Thoracic aorta (tissue), 2 donors: ENCODE measurements at places on chromosomes 11 and 22.

GRCh38 chr11:69799582-69799981 lies 19.6 kb downstream of the FGF3 start:
- DNase-seq, result no peak

DNA sequence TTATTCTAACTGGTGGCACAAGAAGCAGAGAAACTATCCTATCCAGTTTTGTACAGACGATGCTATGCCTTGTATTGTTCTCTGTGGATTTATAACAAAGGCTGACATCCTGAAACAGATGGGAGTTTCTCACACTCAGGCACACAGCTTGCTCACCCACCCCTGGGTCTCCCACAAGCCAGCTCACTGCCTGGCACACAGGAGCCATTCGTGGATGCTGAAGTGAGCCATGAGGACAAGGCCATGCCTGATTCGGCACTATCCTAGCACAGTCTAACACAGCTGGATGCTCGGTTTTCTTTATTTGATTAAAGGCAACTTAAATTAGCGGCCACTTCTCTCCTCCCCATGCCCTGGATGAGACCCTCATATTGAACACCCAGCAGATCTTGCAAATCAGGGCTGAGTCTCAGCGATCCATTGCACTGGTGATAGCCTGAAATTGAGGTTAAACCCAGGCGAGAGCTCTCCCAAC lies 25.7 kb upstream of the TMPRSS4 start:
- no peak for DNase-seq

- DNase-seq, result no peak
Measured at GRCh38 chr11:57427727-57428082, 784 bp upstream of the SLC43A3 start.

DNA sequence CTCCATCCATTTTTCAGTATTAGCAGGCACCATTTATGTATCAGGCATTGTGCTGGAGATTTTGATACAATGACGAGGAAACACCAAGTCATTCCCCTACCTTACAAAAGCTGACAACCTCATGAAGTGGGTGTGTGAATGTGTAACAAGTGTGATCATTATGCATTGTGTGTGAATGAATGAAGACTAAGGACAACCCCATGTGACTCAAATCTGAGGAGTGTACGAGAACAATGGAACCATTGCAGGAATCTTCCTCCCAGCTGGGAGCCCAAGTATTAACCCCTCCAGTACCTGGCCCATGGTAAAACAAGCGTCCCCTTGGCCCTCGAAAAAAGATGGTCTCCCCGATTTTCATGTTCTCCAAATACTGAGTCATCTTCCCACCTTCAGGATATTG lies 4.4 kb downstream of the CYB5R2 start:
- DNase-seq, result no peak

DNA sequence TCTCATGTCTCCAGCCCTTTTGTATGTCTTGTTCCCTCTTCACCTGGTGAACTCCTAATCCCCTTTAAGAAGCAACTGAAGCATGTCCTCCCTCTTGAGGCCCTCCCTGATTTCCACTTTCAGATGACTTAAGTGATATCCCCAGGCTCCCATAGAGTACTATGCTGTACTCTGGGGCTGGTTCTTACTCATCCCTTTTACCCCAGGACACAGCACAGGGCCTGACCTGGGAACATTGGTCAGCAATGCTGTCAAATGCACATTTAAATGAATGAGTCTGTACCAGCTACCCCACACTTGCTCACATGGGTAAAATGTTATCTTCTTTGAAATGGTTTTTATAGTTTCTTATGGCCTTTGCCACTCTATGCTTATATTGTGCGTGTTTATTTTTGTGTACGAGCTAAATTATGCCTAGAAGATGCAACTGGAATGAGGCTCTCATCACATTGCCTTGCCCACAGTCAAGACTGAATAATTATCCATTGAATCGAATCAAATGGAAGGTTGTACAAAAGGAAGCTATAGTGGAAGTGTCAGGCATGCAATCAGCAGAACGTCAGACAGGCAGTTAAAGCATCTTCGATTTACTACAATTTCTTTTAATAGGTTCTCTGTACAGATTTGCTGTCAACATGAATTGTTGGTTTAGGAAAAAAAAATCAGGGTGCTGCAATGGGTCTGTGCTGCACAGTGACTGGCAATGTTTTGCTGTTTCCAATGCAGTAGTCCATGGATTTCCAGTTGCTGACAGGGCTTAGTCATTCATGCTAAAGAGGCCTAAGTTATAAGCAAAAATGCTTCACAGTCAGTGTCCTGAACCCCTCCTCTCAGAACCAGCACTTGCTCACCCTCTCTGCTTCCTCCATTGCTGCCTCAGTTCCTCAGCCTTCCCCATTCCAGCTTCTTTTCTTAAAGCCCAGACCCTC lies 79.5 kb downstream of the PARVA start:
- no peak for DNase-seq

GRCh38 chr11:113385749-113386148 lies 1.8 kb upstream of the ANKK1 start:
- no peak for DNase-seq

- no peak for DNase-seq
Measured at GRCh38 chr11:23123753-23124152, 263.5 kb upstream of the CCDC179 start.

DNA sequence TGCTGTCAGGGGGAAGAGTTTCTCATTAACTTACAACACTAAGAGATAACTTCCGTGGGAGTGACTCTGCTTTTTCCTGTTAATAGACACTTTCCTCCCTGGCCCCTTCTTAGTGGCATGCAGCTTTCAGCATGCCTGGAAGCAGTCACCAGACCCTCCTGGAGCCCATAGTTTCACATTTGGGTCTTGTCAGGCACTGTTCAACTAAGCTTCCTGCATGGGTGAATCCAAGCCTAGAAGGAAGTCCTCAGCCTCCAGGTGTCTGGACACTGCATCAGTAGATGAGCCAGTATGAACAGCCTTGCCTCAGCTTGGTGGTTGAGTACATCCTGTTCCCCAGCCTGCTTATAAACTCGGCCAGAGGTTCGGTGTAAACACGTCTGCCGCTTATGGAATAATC lies 68.1 kb downstream of the PPP6R3 start:
- no peak for DNase-seq

DNA sequence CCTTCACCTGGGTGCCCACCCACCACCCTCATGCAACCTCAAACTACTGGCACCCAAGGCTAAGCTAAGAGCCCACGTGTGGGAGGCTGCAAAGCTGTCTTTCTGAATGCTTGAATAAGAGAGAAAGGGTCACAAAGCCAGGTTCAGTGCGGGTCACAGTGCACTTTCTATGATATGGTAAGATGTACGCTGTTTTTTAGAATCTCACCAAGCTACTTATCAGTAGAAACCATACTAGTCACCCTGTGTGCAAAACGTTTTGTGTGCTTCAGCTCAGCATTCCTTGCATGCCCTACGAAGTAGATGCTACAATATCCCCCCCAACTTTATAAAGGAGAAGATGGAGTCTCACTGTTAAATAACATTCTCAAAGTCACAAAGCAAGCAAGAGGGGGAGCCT lies 14.9 kb downstream of the P2RX3 start:
- DNase-seq, result no peak
